ENCODE measurements at places on chromosomes 5 and 9.

DNA sequence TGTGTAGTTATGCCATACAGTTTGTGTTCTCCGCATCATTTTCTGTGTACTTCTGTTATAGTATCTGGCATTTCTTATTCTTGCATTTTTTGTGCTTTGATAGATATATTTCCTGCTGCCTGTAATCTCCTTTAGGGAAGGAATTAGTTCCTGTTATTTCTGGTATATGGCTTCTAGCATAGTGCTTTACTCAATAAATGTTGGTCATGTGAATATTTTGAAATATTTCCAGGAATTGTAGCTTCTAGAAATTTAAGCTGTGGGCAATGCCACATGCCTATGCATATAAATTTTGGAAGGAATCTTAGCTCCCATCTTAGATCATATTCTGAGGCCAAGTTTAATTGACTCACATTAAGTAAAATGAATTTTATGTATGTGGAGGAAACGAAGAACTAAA, 11.5 kb upstream of the PRRC1 start:
- no peak for DNase-seq

GRCh38 chr9:31839273-31839672, 545.2 kb upstream of the ACO1 start:
- no peak for DNase-seq

DNA sequence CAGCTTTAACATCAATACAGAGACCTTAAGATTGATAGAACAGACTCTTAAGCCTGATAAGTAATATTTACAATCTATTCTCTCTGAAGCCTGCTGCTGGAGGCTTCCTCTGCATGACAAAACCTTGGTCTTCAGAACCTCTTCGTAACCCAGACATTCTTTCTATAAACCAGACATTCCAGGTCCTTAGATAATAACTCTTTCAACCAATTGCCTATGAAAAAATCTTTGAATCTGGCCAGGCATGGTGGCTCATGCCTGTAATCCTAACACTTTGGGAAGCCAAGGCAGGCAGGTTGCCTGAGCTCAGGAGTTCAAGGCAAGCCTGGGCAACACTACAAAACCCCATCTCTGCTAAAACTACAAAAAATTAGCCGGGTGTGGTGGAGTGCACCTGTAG, 327.8 kb downstream of the ENC1 start:
- no peak for DNase-seq

- no peak for DNase-seq
These were observed 232.5 kb downstream of the HSPA4 start for GRCh38 chr5:133284306-133284705.

- DNase-seq, result no peak
These were observed 830.4 kb upstream of the ZNF608 start for GRCh38 chr5:125576822-125577221.

- no peak for DNase-seq
These were observed 201.2 kb downstream of the ADAMTS12 start for GRCh38 chr5:33690374-33691135.

GRCh38 chr9:76906647-76906975, 697 bp upstream of the PRUNE2 start:
- DNase-seq, result no peak

- no peak for DNase-seq
These were observed 175.1 kb upstream of the PITX1 start for GRCh38 chr5:135208903-135209721.

DNA sequence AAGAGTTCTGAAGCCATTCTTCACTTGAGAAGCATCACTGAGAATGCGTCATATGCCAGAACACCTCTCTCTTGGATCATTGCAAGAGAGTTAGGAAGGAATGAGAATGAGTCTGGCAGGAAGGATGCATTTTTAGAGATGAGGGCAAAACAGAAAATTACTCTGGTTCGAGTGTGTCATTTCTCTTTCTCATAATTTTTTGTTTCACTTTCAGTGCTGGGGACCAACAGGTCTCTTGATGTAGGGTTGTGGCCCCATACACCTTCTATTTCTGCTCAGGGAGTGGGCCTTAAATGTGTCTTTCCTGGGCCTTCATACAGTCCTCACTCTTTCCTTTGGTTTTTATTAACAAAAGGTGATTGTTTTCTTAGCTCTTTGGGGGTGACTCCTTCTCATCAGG, 302.4 kb downstream of the NR3C1 start:
- DNase-seq, result no peak

DNA sequence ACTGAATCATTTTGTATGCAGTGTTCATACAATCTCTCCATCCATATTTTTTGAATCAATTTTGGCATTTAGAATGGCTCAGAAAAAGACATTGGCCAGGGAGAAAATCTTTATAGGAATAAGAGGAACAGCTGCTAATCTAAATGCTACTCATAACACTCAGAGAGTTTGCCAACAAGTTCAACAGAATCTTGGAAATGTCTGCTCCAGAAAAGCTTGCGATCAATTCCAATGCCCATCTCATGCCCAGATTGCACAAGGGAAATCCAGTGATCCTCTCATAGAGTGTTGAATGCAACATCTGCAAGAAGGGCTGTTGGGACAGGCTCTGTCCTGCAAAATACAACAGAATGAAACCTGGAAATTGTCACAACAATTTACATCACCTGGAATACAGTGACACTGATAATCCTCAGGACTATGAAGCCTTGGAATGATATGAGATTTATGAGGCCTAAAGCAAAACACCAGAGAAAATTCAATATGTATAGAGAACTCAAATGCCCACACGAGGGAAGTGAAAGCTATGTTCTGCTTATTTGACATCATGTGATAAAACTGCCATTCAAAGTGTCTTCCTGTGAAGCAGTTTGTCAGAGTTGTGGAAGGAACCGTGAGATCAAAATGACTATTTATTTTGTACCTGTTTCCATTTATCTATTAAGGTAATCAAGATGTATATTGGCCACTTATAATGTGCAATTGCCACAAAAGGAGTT, 190.1 kb downstream of the PARP8 start:
- DNase-seq, result no peak

- DNase-seq, result no peak
These were observed 341.2 kb upstream of the TYRP1 start for GRCh38 chr9:12352045-12352315.

- DNase-seq, result no peak
These were observed at the start of gene MAMDC4 for GRCh38 chr9:136851941-136852663. Gene MAMDC4, plus strand, starts transcription at chr9:136852346. Its CDS starts 71 bp downstream, at chr9:136852417.

DNA sequence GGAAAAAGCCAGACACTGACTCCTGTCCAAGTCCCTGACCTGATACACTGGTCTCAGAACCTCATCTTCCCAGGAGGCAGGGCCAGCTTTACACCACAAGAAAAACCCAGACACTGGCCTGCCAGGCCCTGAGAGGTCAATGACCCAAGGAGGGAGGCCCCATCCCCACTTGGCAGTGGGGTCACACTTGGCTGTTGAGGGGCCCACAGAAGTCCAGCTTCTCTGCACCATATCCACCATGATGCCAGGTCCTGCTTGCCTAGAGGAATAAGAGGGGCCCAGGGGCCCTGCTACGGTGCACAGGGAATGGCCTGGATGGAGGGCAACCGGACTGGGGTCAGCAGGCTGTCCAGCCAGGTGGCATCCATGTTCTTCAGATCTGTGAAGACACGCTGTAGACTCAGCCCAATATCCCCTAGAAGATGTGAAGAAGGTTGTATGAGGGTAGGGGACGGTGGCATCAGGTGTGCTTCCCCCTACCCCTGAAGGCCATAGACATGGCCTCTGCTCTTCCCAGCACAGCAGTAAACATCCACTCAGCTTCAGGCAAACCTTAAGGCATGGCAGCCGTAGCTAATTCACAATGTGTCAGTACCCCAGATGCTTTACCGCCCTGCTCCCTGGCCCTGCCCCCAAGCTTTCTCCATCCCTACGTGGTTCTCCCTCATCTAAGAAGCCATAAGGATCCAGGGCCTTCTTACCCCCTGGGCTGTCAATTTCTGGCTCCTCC, 6.7 kb downstream of the IRF1 start:
- no peak for DNase-seq

GRCh38 chr9:68706363-68707201, 1.5 kb downstream of the PIP5K1B start:
- no peak for DNase-seq

GRCh38 chr5:57299986-57300385, 126.1 kb downstream of the GPBP1 start:
- no peak for DNase-seq

GRCh38 chr5:44321144-44321725, 68.0 kb downstream of the FGF10 start:
- no peak for DNase-seq

DNA sequence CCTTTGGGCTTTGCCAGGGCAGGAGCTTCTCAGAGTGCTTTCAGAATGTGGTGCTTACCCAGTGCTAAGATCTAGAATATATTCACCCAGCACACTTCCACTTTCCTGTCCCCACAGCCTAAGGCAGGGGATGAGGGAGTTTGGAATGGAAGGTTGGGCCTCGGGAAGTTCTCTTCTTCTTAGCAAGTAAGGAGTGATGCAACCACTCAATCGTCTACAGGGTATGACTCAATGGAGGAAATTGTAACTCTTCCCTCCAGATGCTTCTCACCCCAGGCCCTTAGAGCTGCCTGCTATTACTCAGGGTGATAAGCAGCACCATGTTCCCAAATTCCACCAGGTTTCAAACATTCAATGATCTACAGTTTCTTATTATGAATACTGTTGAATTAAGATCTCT, 30.8 kb upstream of the AGGF1 start:
- DNase-seq, result no peak

GRCh38 chr5:133742431-133742988, 130.2 kb upstream of the FSTL4 start:
- no peak for DNase-seq

- DNase-seq, result no peak
These were observed 13.5 kb upstream of the GNA14 start for GRCh38 chr9:77661566-77662085.

- DNase-seq, result no peak
These were observed 50.8 kb downstream of the ADAMTS12 start for GRCh38 chr5:33840927-33841547.

DNA sequence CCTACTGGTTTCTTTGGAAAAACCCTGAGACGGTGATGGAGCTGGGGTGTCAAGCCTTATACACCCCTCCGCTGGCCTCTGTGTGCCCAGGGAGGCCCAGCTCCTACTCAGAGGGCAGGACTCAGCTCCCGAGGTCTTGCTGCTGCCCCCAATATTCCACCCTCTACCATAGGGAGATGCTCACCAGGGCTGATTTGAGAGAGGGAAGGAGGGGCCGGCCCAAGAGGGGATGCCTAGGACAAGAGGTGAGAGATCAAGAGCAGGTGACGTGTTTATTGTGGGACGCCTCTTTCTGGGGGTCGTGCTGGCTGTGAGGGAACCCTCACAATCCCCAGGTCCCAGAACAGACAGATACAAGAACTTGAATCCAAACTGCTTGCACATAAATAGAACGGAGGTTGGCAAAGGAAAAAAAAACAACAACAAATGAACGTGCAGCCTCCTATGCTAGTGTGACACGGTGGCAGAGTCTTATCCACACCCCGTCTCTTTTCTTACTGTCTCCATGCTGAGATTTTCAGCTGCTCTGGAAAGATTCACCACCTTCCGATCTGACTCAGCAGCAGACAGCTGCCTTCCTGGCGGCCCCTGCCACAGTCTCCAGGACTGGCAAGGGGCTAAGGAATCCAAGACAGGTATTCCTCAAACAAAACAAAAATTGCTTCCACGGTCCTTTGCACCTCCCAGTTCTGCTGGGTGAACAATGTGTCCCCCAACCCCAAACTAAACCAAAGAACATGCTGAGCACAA, 22.3 kb downstream of the FABP6 start:
- DNase-seq, result no peak

DNA sequence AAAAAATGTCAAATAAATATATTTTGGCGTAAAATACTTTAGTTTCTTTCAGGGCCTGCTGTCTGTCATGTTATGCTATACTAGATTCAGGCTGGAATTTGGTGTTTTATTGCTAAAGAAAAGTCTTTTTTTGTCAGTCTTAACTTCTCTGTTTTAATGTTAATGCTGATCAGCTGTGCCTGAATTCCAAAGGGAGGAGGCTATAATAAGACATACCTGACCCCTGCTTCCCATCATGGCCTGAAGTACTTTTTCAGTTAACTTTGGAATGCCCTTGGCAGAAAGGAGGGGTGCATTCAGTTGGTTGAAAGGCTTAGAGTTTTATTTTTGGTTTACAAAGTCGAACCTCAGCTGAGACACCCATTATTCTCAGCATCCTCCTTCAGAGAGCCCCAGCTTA, 58.1 kb upstream of the PANK3 start:
- no peak for DNase-seq

GRCh38 chr9:122005597-122005996, 87.5 kb downstream of the TTLL11 start:
- DNase-seq, result no peak

GRCh38 chr5:140402258-140403074, 833 bp downstream of the ANKHD1 start:
- peak; percentile 34 for DNase-seq

GRCh38 chr9:74245866-74246497, 251.2 kb upstream of the RORB start:
- DNase-seq, result no peak

DNA sequence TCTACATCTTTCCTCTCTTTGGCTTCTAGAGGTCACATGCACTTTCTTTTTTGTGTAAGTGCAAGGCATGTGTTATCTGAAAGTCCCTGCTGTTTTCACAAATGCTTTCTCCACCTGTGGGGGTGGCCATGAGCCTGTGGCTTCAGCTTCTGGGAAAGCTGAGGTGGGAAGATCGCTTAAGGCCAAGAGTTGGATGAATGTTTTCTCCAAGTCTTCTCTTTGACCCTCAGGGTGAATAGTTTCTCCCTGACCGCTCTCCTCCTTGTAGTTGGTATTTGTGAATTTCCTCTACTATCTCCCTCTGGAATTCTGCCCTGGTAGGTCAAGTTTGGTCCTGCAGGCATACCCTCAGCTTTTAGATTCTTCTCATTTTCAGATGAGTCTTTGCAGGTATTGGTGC, 74.2 kb downstream of the UGCG start:
- DNase-seq, result no peak

- DNase-seq, result no peak
These were observed 10.5 kb upstream of the COL15A1 start for GRCh38 chr9:98933185-98933584.
